ENCODE measurements at places on chromosomes 1 and 21. TPM values are rescaled to one million over a fixed set of nuclear protein-coding genes. Genes with fewer than 3 reads are reported as not detected.
A peak's percentile ranks its signal among the peaks of the same experiment; 100 is the strongest.

GRCh38 chr21:32494934-32495709, 82.6 kb downstream of the EVA1C start:
- H3K4me1 ChIP-seq = no peaks in the 10 kb centered on the region
- H3K4me3 ChIP-seq = no peak overlapping the region
- H3K27me3 ChIP-seq = no peaks in the 10 kb centered on the region
- DNase-seq = no peak
- H3K27ac ChIP-seq = no peak overlapping the region

DNA sequence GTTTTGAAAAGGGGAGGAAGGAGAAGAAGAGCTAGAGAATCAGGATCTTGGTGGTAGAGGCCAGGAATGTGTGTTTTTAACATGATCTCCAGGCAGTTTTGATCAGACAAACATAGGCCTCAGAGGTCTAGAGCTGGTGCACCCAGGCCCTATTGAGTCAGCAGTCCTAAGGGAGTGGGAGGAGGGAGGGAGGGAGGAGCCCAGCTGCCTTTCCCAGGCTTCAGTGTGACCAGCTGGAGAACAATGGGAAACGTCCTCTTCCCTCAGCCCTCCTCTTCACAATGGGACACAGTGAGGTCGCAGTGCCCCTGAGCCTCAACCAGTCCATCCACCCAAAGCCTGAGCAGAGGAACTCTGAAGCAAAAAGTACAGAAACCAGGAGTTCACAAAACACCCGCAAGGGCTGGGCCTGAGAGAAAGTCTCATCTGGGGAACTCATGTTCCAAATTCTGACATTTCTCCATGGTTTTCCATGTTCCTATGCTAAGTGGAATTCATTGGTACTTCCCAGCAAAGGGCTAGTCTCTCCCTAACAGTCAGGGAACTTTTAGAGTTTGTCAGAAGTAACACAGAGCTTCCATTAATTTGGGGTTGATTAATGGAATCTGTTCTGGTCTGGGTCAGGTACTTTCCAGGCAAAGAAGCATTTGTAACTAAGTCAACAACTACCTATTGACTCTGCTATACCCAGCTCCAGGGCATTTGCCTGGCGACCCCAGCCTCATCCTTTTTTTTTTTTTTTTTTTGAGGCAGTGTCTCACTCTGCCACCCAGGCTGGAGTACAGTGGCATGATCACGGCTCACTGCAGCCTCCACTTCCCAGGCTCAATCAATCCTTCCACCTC, 37.5 kb downstream of the ELAPOR1 start:
- peak; percentile 61 for DNase-seq
- H3K36me3 ChIP-seq = no peaks in the 10 kb centered on the region
- H3K27me3 ChIP-seq = no peaks in the 10 kb centered on the region
- H3K4me1 ChIP-seq = peaks cover 70% of the 10 kb centered on the region

- H3K36me3 ChIP-seq = no peaks in the 10 kb centered on the region
- H3K27ac ChIP-seq = no peak overlapping the region
- DNase-seq = no peak
- H3K27me3 ChIP-seq = no peaks in the 10 kb centered on the region
- H3K4me3 ChIP-seq = no peak overlapping the region
These were observed 45.6 kb upstream of the RGS2 start for GRCh38 chr1:192763243-192763642.

Gene SCAMP3
- 32.4 TPM for total RNA-seq

DNA sequence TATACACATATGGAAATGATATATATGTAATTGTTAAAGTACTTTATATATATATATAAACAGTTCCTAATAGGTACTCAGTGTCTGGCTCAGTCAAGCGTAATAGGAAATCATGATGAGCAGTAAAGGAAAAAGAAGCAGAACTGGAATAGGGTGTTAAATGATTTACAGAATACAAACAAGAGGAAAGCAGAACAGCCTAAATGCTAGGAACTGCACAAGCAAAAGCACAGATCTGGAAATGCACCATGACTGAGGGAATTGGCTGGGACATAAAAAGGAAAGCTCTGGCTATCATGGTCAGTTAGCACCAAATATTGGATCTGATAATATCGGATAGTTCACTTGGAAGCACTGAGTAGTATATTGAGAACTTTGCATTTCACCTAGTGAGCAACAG, 51.8 kb downstream of the SLC44A5 start:
- H3K36me3 ChIP-seq = no peaks in the 10 kb centered on the region
- H3K4me3 ChIP-seq = no peak overlapping the region
- no peak for DNase-seq
- H3K4me1 ChIP-seq = no peaks in the 10 kb centered on the region
- H3K27ac ChIP-seq = no peak overlapping the region

DNA sequence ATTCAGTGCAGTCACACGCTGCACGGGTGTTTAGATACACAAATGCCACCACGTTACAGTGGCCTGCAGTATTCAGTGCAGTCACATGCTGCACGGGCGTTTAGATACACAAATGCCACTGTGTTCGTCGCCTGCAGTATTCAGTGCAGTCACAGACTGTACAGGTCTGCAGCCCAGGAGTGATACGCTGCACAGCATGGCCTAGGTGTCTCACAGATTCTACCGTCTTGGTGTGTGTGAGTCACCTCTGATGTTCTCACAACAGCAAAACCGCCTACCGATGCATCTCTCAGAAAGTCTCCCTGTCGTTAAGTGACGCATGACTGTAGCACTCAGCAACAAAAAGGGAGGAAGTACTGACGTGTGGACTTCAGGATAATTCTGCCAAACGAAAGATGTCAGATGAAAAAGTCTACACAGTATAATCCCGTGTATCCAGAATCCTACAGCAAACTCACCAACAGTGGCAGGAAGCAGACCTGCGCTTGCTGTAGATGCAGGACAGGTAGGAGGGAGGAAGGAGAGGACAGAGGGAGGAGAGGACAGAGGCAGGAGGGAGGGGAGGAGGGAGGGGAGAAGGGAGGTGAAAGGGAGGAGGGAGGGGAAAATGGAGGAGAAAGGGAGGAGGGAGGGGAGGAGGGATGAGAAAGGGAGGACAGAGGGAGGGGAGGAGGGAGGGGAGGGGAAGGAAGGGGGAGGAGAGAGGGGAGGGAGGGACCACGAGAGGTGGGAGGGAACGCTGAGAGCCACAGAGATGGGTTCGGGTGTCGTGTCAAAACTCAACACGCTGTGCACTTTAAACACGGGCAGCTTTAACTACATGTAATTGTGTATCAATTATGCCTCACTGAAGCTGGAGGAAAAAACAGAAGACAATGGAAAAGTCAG, 36.3 kb upstream of the PCBP3 start:
- H3K27ac ChIP-seq = no peak overlapping the region
- H3K27me3 ChIP-seq = no peaks in the 10 kb centered on the region
- DNase-seq = no peak
- H3K36me3 ChIP-seq = no peaks in the 10 kb centered on the region

- no peak overlapping the region for H3K27ac ChIP-seq
- no peak for DNase-seq
- H3K4me3 ChIP-seq = no peak overlapping the region
- no peaks in the 10 kb centered on the region for H3K27me3 ChIP-seq
- H3K4me1 ChIP-seq = no peaks in the 10 kb centered on the region
- no peaks in the 10 kb centered on the region for H3K36me3 ChIP-seq
These were observed 635.2 kb downstream of the SMYD3 start for GRCh38 chr1:245871915-245872314.

DNA sequence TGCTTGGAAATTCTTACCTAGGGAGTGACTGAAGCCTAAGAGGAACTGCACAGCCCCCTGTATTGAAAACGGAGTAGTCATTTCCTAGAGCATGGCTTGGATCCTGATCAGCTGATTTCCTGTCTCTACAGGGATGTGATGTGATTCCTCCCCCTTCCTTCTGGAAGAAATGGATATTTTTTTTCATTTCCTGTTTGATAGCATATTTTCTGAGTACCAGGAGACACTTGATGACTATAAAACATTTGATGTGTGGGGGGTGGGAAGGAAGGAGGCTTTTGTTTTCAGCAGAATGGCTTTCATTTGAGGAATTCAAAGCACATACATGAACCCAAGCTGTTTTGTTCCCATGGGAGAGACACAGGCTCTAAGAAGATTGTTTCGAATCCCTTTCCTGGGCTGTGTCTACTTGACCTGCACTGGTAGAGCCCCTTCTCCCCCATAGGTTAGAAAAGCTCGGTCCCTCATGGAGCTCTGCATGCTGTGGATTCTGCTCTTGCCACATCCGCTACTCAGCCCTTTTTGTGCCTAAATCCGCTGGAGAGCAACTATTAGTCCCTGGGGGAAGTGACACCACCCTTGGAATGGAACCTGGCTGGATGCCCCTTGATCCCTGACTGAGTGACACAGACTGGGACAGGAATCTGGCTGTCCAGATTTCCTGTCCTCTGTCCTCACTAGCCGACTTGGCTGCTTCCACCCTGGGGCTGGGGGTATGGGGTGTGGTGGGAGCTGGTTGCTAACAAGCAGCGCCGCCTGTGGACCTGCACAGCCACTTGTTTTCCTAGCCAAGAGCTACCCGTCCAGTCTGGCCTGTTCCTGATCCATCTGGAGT, 71.8 kb upstream of the MACF1 start:
- H3K36me3 ChIP-seq = no peaks in the 10 kb centered on the region
- peak; percentile 60 for DNase-seq
- H3K4me3 ChIP-seq = no peak overlapping the region
- H3K4me1 ChIP-seq = peaks cover 23% of the 10 kb centered on the region
- H3K27me3 ChIP-seq = no peaks in the 10 kb centered on the region

Gene KLHL12
- 17.8 TPM for total RNA-seq

Gene TTC13
- total RNA-seq = 7.4 TPM

GRCh38 chr1:215652371-215652770, 85.3 kb downstream of the KCTD3 start:
- no peaks in the 10 kb centered on the region for H3K27me3 ChIP-seq
- no peaks in the 10 kb centered on the region for H3K4me1 ChIP-seq
- H3K27ac ChIP-seq = no peak overlapping the region

DNA sequence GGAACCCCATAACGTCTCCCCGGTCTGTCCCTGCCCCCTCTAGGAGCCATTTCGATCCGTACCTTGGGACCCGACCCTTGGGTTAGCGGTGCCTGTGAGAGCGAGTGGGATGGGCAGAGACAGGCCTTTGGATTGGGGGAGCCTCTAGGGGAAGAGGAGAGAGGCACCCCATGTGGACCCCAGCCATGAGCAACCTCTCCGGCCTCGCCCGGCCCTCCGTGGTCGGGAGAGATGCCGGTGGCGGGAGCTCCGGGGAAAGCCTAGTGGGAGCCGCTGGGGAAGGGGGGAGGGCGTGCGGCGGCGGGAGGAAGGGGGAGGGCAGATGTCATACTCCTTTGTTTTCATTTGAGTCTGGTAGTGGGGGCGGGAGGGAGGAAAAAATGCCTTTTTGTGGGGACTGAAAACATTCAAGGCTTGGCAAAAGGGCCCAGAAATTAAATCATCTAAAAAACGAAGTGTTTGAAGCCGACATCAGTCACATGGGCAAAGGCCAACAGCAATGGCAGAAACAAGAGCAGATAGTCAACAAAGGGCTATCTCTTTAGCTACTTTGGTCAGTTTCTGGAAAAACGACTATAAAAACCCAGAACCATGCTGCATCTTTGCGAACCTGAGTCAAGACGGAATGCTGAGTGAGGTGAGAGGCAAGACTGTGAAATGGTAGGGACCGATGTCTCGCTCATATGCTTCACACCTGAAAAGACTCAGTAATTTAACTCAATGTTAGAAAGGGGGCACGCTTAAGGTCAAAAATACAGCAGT, 758 bp downstream of the PTBP2 start:
- H3K4me3 ChIP-seq = peak overlapping the region; percentile 69
- no peaks in the 10 kb centered on the region for H3K36me3 ChIP-seq
- H3K27me3 ChIP-seq = no peaks in the 10 kb centered on the region
- no peaks in the 10 kb centered on the region for H3K4me1 ChIP-seq

GRCh38 chr1:9441451-9442133, 97.7 kb upstream of the SLC25A33 start:
- no peak overlapping the region for H3K4me3 ChIP-seq
- H3K36me3 ChIP-seq = no peaks in the 10 kb centered on the region
- peaks cover 64% of the 10 kb centered on the region for H3K4me1 ChIP-seq
- H3K27me3 ChIP-seq = no peaks in the 10 kb centered on the region

Gene LRRC71
- not detected for total RNA-seq

GRCh38 chr1:178122283-178122682, 28.4 kb downstream of the RASAL2 start:
- H3K27ac ChIP-seq = no peak overlapping the region
- no peak overlapping the region for H3K4me3 ChIP-seq

GRCh38 chr1:70092526-70092925, 112.9 kb downstream of the LRRC40 start:
- no peaks in the 10 kb centered on the region for H3K4me1 ChIP-seq
- no peak for DNase-seq
- no peak overlapping the region for H3K27ac ChIP-seq

DNA sequence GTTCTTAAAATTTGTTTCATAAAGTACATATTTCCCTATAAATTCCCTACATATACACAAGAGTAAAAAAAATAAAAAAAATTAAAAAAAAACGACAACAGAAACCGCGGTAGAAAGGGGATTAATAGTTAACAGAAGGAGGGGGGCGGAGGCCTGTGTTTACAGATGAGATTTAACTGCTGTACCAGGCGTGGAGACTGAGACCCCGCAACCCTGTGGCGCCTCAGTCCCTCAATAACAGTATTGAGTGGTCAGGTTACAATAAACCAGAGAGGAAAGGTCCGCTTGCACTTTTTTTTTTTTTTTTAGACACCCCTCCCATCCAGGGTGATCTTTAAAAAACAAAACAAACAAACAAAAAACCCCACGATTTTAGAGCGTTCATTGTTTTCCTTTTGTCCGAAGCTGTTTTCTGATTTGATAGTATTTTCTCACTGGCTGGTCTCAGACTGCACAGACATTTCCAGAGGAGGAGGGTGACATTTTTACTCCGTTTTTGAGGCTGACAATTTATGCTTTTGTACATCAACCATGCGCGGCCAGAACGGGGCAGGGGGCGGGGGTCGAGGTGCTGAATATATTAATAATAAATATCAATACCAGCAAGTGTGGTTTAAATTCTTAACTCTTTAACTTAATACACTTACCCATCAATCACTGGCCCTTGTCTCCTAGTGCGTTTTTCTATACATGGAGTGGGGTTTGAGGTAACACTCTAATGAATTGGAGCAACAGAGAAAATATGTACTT, 1223.9 kb downstream of the BRINP3 start:
- no peak overlapping the region for H3K27ac ChIP-seq
- H3K4me1 ChIP-seq = no peaks in the 10 kb centered on the region
- H3K36me3 ChIP-seq = no peaks in the 10 kb centered on the region
- H3K27me3 ChIP-seq = no peaks in the 10 kb centered on the region

DNA sequence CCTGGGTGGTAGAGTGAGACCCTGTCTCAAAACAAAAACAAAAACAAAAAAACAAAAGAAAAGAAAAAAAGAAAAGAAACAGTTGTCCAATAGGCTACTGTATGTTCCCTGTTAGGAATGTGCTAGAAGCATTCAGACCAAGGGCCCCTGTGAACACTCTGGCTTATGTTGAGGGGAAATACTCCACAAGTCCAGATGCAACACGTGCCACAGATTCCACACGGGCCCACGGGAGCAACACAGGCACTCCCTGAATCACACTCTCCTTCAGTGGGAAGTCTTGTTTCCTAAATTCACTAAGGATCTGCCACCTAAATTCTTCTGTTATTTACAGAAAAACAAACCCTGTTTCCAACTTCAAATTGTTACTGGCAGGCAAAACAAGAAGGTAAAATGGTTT, 291.1 kb downstream of the PCP4 start:
- no peak overlapping the region for H3K27ac ChIP-seq
- H3K4me3 ChIP-seq = no peak overlapping the region
- H3K27me3 ChIP-seq = no peaks in the 10 kb centered on the region
- H3K4me1 ChIP-seq = no peaks in the 10 kb centered on the region
- H3K36me3 ChIP-seq = no peaks in the 10 kb centered on the region

- no peak overlapping the region for H3K4me3 ChIP-seq
- no peak overlapping the region for H3K27ac ChIP-seq
- DNase-seq = no peak
- H3K4me1 ChIP-seq = no peaks in the 10 kb centered on the region
- no peaks in the 10 kb centered on the region for H3K27me3 ChIP-seq
These were observed 221.6 kb downstream of the BRINP2 start for GRCh38 chr1:177392336-177392735.
